ENCODE measurements at places on chromosomes 16 and 17. TPM values are rescaled to one million over a fixed set of nuclear protein-coding genes. Genes with fewer than 3 reads are reported as not detected.

Gene MRC2
- total RNA-seq: 10.9 TPM

Gene CNGB1
- total RNA-seq: not detected

Gene NRN1L
- 0.51 TPM for total RNA-seq

Gene GPR142
- 0.68 TPM for total RNA-seq

Gene KRTAP2-3
- total RNA-seq: not detected

Gene NME1
- 135 TPM for total RNA-seq

Gene KARS1
- total RNA-seq: 218 TPM

Gene ASPHD1
- not detected for total RNA-seq

Gene CTRB2
- total RNA-seq: not detected

Gene HID1
- total RNA-seq: 65.1 TPM

Gene QRICH2
- total RNA-seq: 8.5 TPM

Gene PIMREG
- 62.4 TPM for total RNA-seq
